ENCODE measurements at places on chromosomes 7 and 10.

- no peak for DNase-seq
Observed at GRCh38 chr7:29613100-29613499, 49.5 kb downstream of the PRR15 start.

GRCh38 chr7:41010418-41010817 lies 692.5 kb downstream of the INHBA start:
- no peak for DNase-seq

DNA sequence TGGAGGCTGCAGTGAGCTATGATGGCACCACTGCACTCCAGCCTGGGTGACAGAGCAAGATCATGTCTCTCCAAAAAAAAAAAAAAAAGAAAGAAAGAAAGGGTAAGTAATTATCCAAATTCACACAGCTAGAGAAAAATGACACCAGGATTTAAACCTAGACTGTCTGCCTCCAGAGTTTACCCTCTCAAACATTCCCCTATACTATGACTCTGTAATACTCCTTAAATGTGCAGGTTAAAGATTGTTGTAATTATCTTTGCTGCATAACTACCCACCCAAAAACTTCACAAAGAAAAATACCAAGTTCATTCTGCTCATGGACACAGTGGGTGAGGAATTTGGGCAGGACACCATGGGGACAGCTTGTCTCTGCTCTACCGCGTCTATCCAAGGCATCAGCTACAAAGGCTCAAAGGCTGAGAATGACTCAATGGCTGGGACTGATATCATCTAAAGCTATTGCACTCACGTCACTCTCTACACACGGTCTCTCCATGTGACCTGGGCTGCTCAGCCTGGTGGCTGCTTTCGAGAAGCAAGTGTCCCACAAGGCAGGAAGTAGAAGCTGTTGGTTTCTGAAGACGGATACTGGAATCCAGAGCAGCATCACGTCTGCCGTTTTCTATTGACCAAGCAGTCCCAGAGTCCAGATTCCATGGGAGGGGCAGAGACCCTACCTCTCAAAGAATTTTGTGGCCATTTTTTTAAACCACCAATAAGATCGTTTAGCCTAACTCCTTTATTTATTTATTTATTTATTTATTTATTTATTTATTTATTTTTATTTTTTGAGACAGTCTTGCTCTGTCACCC lies 185.7 kb upstream of the AUTS2 start:
- DNase-seq, result peak; percentile 4

DNA sequence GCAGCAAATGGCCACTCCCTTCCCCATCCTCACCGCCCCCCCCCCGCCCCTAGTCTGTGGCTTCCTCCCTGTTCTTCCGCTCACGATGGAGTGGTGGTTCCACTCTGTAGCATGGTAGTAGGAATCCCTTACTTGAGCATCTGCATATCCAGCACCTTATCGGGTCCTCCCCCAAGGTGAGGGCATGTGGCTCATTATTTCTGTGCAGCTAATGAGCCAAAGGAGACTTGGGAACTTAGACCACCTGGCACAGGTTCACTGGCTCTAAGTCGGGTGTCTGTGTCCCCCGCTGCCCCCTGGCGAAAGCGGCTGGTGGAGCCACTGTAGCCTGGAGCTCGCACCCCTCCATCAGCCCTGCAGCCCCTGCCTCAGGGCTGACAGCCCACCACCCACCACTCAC lies 22.8 kb upstream of the GPR26 start:
- DNase-seq, result no peak

DNA sequence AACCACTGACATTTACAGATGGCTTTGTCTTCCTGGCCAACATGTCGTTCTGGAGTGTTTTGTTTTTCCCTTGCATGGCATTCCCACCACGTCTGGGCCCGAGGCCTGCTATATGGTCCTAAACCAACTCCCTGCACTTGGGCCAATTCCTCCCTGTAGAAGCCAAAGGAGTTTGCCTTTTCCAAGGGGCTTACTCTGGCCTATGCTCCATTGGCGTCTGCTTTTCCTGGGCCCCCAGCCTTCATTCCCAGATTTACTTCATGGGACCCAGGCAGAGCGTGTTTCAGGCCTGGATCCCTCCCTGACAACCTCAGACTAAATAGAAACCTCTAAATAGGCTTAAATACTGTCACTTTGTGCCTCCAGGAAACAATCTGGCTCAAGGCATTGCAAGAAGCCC lies 60.7 kb downstream of the MINDY4 start:
- DNase-seq, result no peak

- no peak for DNase-seq
Observed at GRCh38 chr7:113291058-113291457, 172.7 kb upstream of the SMIM30 start.

DNA sequence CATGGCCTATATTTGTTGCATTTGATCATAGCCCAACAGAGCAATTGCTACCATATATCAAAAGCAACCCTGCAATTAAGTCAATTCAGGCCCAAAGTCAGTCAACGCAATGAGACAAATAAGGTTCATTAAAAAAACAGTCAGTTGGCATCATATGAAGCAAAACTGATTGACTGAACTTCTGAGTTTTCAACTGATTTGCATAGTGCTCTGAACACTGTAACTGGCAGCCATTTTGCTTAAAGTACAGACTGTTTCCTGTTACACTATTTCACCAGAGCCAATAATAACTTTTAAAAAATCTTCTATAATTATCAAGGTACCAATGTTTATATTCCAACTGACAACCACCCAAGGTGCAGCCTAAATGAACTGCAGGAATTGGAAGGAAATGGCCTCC lies 68.4 kb upstream of the RAPGEF5 start:
- DNase-seq, result no peak

GRCh38 chr7:55250313-55250712 lies 114.8 kb upstream of the LANCL2 start:
- DNase-seq, result no peak

GRCh38 chr7:42233171-42233570 lies 3.8 kb downstream of the GLI3 start:
- DNase-seq, result no peak

- no peak for DNase-seq
Observed at GRCh38 chr7:26099236-26099635, 52.8 kb upstream of the NFE2L3 start.
